ENCODE measurements at places on chromosomes 7 and 10.
A peak's percentile ranks its signal among the peaks of the same experiment; 100 is the strongest.

DNA sequence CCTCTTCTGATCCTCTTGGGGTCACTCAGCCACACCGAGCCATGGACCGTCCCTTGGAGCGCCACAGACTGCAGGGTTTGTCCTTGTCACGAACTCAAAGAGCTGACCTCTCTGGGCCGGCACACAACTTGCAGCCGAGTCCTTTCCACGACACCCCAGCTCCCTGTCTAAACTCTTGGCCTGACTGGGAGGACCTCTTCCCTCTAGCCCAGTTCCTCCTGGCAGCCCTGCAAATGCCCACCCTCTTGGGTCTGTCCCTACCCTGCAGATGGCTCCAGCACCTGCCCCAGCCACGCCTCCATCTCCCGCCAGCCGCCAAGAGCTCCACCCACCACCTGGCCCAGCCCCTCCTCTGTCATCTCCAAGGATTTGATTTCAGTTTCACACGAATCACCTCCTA, 339.2 kb downstream of the DNAJB6 start:
- peak; percentile 47 for DNase-seq

DNA sequence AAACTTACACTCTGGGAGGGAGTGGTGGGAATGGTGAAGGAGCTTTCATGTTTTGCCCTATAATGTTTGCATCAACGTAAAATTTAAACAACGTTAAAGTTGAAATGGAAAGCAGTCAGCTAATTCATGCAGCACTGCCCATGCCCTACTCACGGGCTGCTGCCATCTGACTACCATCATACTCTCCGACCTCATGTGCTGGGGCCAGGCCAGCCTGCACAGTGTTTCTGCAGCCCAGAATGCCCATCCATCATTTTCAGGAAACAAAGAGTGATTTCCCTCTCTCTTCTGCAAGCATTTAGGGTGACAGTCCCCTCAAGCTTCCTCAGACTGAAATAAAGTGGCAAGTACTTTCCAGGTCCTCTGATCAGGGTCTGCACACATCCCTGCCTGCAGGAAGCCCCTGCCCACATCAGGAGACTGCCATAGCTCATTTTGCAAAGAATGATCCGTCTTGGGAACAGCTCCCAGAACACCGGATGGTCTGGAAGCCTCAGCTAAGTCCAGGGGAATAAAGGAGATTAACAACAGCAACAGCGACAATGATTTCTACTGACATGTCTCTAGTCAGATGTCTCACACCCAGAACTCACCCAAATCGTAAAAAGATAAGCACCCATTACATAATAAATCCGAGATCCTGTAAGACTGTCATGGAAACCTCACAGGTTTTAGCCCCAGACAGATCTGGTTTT, 40.3 kb downstream of the ARHGAP22 start:
- no peak for DNase-seq

GRCh38 chr7:74180866-74181265, 6.7 kb downstream of the EIF4H start:
- no peak for DNase-seq

DNA sequence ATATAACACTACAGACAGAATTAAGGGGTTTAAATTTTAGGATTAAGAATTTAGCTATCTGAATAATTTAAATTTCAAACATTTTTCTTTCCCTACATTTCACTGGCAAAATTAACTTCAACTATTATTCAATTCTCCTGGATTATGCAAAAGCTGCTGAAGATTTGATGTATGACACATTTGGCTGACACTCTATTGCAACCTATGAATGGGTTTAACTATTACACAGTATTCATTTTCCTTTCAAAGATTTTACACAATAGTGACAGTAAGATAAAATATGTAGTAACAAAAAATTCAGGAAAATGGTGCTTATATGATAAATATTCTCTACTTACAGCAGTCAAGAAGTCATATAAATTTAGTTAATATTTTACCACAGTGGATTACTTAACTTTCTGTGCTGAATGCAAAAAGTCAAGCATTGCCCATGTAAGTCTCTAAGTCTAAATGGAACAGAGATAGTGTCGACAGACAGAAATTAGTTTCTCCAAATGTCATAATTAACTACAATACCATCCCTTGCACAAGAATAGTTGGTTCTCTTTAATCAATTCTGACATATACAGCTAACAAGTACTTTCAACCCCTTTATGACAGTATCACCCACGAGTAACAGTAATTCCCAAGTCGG, 194.1 kb upstream of the FRMD4A start:
- no peak for DNase-seq

- DNase-seq, result no peak
Observed at GRCh38 chr7:107414198-107414597, 55.7 kb upstream of the GPR22 start.

DNA sequence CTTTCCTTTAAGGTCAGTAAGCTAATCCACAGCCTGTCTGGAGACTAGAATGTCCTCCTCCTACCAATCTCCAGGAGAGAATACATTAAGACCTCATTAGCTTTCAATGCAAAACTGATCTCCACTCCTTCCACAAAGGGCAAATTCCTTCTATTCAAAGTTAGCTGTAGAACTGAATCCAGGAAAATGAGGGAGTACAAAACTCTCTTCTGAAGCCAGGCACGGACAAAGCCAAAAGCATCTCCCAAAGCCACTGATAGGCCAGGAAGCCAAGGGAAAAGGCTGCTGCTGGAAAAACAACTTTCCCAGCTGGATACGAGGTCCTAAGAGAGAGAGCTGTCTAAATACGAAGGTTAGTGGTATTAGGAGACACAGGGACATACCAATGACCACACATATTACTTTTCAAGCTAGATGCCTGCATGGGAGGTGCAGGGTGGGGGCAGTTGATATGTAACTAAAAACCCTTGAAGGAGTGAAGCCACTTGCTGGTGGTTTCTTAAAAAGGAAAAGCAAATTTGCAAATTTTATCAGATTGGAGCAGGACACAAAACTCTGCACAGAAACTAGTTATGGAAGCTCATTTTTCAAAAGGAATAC, 43.6 kb downstream of the MKX start:
- DNase-seq, result no peak

DNA sequence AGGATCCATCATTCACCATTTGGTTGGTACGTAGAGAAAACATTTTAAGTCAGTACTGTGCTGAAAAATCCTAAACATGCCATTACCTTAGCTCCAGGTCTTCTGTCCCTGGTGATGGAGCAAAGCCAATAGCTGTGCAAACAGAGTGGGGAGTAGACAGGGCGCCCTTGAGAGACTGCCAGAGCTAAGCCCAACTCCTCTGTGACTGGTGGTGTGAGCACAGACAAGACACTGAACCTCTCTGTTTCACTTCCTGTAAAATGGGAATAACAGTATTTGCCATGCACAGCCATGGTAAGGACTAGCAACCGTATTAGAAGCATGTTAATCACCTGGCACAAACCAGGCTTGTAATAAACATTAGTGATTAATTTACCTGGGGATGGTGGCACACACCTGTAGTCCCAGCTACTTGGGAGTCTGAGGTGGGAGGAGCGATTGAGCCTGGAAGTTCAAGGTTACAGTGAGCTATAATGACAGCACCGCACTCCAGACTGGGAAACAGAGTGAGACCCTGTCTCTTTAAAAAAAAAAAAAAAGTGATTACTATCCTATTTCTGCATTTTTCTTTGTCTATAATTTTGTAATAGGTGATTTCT, 28.7 kb downstream of the LYZL1 start:
- DNase-seq, result no peak

- DNase-seq, result peak; percentile 71
Observed at GRCh38 chr7:45574669-45575500, 717 bp downstream of the ADCY1 start.

DNA sequence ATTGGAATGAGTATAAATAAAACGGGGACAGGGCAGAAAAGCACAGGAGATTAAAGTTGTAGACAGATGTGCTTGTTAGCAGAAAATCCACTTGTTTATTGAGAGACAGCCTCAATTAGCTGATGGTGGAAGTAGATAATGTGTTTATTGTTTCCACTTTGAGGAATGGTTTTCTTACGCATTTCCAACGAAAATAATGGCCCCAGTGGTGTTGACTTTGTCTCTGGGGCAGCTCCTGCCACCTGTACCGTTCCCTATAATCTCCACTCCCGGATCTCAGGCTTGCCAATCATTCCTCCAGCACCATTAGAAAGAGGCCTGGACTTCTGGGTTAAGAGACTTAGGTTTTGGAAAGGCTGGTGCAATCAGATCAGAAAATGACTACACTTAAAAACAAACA, 638.7 kb downstream of the PARD3 start:
- no peak for DNase-seq

GRCh38 chr10:74306227-74306982, 155.4 kb downstream of the ADK start:
- no peak for DNase-seq

DNA sequence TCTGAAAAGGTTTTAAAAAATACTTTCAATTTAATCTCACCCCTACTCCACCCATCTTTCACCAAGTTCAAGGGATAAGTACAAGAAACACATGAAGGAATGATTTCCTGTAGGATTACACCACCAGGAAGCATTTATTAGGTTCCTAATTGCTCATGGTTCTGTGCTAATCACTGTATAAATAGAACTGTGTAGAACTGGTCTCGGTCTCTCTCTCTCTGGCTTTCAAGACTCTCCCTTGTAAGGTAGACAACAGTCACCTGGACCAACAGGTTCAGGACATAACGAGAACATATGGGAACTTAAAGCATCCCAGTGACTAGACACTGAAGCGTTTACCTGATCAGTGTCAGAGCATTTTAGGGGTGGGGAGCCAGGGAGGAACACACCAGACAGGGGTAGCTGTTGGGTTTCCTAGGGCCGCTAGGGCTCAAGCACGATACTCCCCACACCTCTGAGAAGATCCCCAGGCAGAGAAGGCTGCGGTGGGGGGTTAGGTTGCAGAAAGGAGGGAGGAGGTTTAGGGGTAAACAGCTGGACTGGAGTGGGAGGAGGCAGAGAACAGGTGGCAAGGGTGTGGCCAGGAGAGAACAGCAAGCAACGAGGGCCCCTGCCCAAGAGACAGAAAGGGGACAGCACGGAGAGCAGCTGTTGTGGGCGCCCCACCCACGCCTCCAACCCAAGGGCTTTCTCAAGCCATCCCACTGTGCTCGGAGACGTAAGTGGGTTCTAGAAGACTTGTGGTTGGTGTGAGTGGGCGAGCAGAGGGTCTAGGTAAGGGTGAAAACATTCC, 52.5 kb upstream of the USP6NL start:
- no peak for DNase-seq

DNA sequence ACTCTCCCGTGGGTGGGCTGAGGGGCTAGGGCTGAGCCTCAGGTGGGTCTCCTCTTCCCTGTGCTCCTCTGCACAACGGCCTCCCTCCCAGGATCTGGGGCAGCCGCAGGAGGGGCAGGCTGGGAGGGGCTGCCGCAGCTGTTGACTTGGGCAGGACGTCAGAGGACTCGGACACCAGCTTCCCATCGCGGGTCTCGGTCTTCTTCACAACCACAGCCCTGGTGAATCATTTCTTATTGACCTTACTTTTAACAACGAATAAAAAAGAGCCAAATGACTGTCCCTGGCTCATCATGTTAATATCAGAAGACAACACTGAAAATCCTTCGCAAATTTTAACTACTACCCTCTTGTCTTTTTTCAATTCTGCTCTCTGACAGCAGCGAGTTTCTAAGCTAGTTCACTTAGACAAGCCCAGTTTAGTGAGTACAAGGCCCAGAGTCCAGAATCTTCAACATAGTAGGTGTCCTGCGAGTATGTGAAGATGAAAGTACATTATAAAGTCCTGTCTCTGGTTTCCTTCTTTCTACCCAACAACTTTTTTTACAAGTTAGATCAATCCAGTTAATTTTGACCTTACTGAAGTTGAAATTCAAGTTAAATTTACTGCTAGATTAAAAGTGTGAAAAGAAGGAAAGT, 32.4 kb downstream of the CTNNA3 start:
- DNase-seq, result no peak

DNA sequence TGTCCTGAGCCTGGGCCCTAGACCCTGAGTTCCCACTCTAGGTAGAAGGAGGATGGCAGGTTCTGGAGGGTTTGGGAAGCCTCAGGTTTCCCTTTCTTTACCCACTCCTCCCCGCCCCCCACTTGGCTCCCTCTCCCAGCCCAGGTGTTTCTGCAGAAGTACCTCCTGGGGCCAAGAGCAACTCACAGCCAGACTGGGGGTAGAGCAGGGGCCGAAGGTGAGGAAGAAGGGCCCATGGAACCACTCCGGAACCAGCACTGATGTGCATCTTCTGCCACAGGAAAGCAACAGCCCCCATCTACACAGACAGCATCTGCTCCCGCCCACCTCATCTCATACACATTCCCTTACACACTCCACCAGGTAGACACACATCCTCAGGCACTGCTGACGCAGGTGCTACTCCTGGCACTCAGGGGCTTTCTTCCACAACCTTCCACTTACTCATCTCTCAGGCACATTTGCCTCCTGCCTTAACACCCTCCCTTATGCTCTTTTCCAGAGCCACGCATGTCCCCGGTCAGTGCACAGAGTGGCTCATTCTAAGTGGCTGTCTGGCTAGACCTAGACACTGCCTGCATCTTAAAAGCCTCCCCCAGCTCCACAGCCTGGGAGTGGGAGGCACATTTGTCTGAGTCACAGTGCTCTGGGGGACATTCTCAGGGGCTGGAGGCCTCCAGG, 1.8 kb downstream of the EPHB6 start:
- DNase-seq, result no peak

DNA sequence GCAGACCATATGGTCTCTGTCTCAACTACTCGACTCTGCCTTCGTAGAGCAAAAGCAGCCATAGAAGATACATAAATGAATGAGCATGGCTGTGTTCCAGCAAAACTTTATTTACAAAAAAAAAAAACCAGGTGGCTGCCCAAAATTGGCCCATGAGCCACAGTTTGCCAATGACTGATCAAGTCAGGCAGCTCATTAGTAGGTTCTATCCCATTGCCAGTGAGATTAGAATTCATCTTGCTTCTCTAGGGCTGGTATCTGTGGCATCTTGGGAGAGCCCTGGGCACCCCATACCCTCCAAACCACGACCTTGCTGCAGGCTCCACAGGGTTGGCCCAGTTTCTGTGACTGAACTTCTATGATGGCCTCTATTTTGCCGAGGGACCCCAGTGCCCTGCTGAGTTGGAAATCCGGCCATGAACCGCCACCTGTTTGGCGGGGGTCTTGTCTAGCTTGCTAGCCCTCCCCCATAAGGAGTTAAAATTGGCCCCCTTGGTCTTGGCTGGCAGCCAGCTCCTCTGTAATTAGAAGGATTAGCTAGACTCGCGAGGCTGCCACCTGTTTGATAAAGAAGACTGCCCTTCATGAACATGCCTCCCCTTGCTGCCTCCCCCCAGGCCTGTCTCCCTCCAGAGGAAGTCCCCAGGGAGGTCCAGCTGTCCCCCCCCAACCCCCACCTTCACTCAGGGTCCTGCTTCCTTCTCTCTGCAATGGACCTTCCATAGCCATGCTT, 83.9 kb downstream of the CHN2 start:
- no peak for DNase-seq

- no peak for DNase-seq
Observed at GRCh38 chr7:93040355-93040754, 77.4 kb downstream of the SAMD9 start.

- no peak for DNase-seq
Observed at GRCh38 chr10:9885761-9886160, 1131.9 kb upstream of the CELF2 start.

DNA sequence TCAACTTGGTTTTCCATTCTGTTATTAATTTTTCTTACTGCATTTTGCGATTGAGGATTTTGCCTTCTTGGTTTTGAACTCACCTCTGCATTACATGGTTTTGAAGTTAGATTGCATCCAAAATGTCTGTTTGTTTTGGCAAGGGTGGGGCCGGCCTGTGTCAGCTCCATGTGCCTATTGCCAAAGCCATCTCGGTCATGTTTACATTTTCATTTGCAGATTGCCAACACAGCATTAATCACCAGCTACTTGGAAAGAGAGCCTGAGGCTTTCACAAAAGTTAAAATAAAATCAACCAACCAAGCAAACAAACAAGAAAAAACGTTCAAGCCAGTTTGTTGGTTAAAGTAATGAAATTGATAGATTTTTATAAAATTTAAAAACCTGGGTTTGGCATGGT, 695.8 kb downstream of the TYW1 start:
- DNase-seq, result no peak
